OCI-LY7 (cell line): ENCODE measurements at places on chromosomes 13 and 19. TPM values are rescaled to one million over a fixed set of nuclear protein-coding genes. Genes with fewer than 3 reads are reported as not detected.
A peak's percentile ranks its signal among the peaks of the same experiment; 100 is the strongest.

- DNase-seq: peak; percentile 72
These were observed 106.5 kb downstream of the TEX26 start for GRCh38 chr13:31038834-31039552.

GRCh38 chr13:111621164-111621563 is 300.7 kb downstream of the TEX29 start:
- DNase-seq: no peak

DNA sequence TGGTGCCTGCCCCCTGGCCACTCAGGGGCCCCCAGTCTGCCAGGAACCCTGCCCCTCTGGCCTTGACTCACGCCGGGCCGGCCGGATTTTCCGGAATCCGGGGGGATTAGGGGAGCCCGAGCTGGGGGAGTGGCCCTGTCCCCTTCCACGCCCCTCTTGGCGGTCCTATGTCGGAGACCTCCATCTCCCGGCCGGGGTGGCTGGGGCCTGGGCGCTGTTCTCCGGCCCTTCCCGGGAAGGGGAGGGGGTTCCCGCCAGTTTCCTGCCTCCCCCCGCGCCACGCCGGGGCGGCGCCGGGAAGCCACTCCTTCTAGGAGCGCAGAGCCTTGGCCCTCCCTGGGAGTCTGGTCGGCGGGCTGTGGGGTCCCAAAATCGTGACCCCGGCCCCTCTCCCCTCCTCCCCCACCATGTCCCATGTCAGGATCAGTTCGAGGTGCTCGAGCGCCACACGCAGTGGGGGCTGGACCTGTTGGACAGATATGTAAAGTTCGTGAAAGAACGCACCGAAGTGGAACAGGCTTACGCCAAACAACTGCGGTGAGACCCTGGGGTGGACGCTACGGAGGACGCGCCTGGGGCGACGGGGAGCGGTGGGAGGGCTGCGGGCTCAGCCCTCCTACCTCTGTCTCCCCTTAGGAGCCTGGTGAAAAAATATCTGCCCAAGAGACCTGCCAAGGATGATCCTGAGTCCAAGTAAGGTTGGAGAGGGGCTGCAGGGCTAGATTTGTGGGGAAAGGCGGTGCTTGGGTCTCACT is 1.3 kb downstream of the TRIP10 start:
- peak; percentile 64 for DNase-seq

- DNase-seq: no peak
These were observed 435.2 kb downstream of the FGF9 start for GRCh38 chr13:22106058-22106457.

- no peak for DNase-seq
These were observed 926.8 kb upstream of the MIR17HG start for GRCh38 chr13:90420683-90421082.

DNA sequence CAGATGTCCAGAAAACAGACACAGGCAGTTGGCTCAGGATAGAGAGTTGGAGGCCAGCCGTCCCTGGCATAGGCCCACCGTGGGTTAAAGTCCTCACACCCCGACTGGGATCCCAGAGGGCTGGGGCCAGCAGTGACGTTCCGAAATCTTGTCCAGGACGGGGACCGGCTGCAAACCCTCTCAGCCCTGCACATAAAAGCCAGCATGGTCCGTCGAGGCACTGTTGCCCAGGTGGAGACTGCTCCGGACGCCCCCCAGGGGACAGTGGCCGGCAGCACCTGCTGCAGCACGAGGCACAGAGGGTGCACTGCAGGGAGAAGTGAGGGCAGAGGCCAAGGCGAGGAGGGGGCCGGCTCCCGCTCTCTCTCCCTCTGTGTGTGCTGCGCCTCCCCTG is 4.3 kb upstream of the IFNL2 start:
- no peak for DNase-seq

- DNase-seq: no peak
These were observed 92.3 kb downstream of the TUBA3C start for GRCh38 chr13:19089315-19089714.

DNA sequence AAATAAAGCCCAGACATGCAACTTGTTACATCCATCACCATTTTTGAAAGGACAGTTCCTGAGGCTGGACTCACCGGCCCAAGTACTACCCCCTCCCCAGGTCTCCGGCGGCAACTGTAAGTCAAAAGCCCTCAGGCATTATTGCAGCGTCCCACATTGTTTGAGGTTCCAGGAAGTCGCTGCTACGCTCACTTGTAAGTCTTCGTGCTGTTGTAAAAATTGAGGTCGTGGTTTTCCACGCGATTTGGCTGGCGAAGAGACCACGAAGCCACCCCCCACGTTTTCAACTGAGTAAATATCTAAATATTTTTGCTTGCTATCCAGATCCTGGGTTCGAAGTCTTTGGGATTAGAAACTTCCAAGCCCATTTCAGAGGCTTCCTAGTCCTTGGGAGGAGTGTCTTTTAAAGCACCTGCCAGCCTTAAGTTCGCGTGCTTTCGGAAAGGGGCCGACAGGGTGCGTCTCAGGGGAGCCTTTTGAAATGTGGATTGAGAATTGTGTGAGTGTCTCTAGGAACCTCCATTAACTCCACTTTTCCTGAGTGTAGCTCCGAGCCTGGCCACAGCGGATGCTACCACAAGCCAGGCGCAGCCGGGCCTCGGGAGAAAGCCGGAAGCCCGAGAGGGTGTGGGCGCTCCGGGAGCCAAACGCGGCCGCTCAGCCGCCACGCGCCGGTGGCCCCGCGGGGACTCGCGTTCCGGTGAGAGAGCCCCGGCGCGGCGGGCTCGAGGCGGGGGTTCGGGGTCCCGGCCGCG is 434 bp upstream of the FNDC3A start:
- peak; percentile 72 for DNase-seq

DNA sequence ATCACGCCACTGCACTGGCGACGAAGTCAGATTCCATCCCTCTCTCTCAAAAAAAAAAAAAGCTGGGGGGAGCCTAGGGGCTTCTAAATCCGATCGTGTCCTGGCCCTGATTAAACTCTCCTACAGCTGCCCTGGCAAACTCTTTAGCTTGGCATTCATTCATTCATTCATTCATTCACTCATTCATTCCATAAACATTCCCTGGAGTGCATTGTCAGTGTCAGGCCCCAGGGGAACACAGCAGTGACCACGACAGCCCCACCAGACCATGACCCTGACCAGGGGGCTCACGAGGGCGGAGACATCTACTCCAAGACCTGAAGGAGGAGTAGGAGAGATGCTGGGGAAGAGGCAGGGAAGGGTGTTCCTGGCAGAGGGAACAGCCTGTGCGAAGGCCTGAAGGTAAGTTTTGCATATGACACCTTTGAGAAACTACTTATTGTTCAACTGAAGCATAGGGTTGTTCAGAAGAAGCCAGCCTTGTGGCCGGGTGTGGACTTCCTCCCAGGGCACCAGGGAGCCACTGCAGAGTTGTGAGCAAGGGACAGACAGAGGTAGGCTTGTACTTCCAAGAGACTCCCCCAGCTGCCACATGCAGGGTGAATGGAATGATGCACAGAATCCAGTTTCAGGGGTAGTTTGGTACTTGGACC is 24.5 kb downstream of the CEACAM16 start:
- no peak for DNase-seq

DNA sequence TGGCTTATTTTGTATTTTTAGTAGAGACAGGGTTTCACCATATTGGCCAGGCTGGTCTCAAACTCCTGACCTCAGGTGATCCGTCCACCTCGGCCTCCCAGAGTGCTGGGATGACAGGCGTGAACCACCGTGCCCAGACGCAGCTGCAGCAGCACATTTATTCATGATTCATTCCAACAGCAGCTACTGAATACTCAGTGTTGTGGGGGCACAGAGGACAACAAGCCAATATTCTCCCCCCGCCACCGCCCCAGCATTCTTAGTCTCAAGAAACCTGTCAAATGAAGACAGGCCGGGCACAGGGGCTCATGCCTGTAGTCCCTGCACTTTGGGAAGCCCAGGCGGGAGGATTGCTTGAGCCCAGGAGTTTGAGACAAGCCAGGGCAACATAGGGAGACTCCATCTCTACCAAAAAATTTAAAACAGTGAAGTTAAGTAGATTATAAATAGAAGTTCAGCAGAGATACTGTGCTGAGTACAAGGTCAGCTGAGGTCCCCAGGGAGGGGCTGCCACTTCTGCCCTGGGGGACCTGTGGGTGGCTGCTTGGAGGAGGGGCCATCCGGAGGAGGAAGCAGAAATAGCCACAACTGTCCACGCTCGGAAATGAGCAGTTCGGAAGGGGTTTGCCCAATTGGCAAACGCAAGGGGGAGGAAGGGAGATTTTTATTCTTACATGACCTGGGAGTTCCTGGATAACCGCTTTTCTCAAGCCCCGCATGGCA is 4.3 kb downstream of the DOT1L start:
- DNase-seq: peak; percentile 21

- no peak for DNase-seq
These were observed 127.2 kb upstream of the GJB6 start for GRCh38 chr13:20359335-20359734.

- DNase-seq: no peak
These were observed 7.3 kb downstream of the SIGLEC9 start for GRCh38 chr19:51131780-51132680.

GRCh38 chr13:110562696-110563462 is 1.4 kb upstream of the RAB20 start:
- DNase-seq: no peak

GRCh38 chr19:10419646-10420443 is 493 bp upstream of the PDE4A start:
- DNase-seq: peak; percentile 97

GRCh38 chr19:16308081-16308480 is 16.5 kb upstream of the KLF2 start:
- DNase-seq: no peak

GRCh38 chr13:47845981-47846380 is 155.1 kb downstream of the SUCLA2 start:
- no peak for DNase-seq

- no peak for DNase-seq
These were observed 105.6 kb downstream of the DHRS12 start for GRCh38 chr13:51698352-51698751.

GRCh38 chr13:93991569-93991968 is 487.9 kb downstream of the DCT start:
- DNase-seq: no peak

GRCh38 chr19:7426986-7427385 is 61.8 kb downstream of the PEX11G start:
- no peak for DNase-seq

DNA sequence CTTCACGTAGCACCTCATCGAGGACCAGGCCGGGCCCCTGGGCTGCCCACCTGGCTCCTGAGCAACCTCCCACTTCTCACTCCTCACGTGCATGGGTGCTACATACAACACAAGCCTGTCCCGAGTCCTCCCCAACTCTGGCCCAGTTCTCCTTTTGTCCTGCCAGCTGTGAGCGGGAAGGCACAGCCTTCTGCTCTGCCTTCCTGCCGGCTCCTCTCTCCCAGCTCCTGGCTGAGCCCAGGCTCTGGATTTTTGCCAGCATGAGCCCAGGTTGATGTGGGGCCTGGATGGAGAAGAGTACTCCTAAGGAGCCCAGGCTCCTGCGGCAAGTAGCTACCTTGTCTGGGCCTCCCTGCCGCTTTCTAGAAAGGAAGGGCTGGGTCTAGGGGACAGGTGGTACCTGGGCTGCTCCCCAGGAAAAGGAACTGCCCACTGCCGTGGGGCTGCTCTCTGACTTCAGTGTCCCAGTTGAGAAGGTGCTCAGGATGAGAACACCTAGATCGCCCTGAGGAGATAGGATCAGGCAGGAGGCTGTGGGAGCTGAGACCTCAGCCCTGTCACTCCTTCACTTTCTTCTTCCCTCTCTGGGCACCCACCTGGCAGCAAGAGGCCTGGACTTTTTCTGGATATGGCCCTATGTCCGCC is 23.6 kb downstream of the LYL1 start:
- DNase-seq: no peak

DNA sequence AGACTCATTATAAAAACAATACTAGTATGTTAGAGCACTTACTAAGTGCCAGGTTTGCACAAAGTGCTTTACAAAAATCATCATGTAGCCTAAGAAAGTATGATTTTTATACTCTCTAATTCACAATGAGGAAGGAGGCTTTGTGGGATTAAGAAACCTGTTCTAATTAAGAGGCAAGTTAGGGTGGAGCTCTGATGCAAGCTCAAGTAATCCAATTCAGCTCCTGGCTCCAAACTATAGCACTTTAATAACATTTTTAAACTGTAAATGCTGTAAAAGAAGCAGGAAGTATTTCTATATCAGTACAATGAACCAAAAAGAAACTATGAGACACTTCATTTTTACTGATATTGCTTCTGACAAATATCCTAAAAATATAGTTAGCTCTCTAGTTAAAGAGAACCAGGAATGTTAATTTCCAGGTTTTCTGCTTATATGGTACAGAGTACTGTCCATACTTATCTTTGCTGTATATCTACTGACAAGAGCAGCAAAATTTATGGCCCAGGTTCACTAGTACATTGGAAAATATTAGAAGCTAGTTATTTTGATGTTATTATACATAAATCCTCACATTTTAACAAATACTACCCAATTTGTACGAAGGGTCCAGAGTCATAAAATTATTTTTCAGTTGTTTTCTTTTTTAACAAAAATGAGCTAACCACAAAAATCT is 482.0 kb downstream of the DIAPH3 start:
- DNase-seq: no peak

DNA sequence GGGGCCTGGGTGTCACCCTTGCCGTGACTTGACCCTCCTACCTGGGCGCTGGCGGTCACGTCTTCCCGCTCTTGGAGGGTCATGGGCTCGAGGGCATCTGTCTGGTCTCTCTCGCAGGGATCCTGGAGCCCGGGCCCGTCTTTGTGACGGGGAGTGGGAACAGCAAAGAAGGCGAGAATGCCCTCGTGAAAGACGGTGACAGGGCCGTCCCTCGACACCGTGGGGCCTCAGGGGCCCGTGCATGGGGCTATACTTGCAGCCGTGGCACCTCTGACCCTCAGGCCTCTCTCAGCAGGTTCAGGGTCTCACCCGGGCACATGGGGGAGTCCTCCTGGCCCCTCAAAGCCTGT is 20.9 kb upstream of the MATK start:
- DNase-seq: no peak

GRCh38 chr13:33207615-33207961 is 78.0 kb downstream of the STARD13 start:
- DNase-seq: no peak

DNA sequence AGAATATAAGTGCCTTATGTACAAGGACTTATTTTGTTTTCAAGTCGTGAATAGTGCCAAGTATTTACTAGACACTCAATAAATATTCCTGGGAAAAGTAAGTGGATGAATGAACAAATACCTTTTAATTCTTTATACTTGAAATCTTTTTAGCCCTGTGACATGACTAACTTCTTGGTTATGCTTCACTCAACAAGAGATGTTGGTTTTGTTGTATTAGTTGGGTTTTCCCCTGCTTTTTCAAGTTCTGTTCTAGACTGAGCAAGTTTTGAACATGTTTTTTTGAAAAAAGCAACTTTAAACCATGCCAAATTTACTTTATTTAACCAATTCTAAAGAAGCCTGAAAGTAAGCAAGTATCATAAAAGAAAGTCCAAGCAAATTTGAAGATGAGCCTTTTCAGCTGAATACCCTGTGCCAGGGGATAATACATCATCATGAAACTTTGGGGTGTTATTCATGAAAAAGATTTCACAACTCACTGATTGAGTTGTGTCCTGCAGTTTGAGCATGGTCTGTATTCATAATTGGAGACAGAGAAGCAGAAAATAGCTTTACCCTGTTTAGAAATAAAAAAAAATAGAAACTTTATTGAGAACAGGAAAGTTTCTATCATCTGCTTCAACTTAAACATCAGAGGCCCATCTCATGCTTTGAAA is 11.1 kb downstream of the LMO7 start:
- DNase-seq: no peak

Gene SLC6A16
- 15.8 and 21.7 TPM in 2 replicates for total RNA-seq

Gene SLC7A10
- total RNA-seq: not detected in 2 replicates

Gene DMAC2
- total RNA-seq: 40.6 and 41.6 TPM in 2 replicates

Gene PVR
- not detected in 2 replicates for total RNA-seq

Gene NDUFA11
- total RNA-seq: 248 and 280 TPM in 2 replicates

Gene ARRDC5
- not detected in 2 replicates for total RNA-seq

Gene ZNF560
- total RNA-seq: not detected in 2 replicates

Gene ZNF442
- total RNA-seq: 0.76 and 0.77 TPM in 2 replicates

Gene CYP2F1
- not detected in 2 replicates for total RNA-seq

Gene CCDC8
- 0.10 TPM in 1 of 2 replicates, not detected in the other for total RNA-seq
